ENCODE measurements at places on chromosomes 11 and 22.

- no peak for DNase-seq
These were observed 334.8 kb upstream of the LARGE1 start for GRCh38 chr22:34255042-34255441.

DNA sequence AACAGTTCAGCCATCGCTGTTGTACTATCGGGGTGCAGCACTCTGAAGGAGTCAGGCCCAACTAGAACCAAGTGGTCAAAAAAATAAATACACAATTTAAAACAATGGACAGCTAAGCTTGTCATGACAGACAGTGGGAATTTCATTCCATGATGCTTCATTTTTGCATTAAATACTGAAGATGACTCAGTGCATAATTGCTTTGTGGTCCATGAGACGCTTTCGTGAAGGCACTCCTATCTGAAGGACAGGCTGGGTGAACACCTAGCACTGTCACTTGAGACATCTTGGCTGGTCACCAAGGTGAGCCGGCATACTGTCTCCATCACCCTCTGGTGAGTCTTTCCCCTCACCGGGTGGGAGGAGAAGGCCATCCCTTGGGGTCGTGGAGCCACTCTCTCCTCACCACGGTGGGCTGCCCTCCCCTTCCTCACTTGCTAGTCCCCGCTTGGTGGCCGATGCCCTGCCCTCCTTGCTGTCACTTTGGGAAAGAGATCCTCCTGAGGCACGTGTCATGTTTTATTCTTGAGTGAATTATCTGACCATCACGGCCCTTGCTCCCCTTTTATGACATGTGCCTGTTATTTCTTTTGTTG lies 4.9 kb upstream of the TESMIN start:
- DNase-seq = no peak

DNA sequence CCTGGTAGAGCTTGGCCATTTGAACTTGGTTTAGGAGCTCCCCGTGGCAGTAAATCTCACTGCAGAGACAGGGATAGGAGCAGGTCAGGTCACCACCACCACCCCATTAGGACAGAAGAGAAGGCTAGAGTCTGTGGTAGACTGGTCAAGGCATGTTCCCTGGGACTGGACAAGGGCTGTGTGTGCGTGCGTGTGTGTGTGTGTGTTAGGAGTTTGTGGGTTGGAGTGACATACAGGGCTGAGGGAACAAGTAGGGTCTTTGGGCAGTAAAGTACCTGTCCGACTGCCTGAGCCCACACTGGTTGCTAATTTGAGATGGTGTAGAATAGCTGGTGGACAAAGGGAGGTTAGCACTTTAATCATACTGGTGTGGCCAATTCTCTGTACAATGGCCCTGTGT lies 16.1 kb downstream of the TREH start:
- no peak for DNase-seq

- DNase-seq = peak; percentile 32
These were observed 917 bp downstream of the RPS6KA4 start for GRCh38 chr11:64359712-64360445.

GRCh38 chr11:93957397-93957952 lies 63.7 kb upstream of the HEPHL1 start:
- DNase-seq = no peak

All from CD8-positive, alpha-beta T cell (primary cell).